ENCODE measurements at places on chromosomes 11 and 22. TPM values are rescaled to one million over a fixed set of nuclear protein-coding genes. Genes with fewer than 3 reads are reported as not detected.

Gene PATL1
- 24.9 TPM for total RNA-seq

Gene C11orf21
- total RNA-seq, result 3.9 TPM

Gene CST6
- total RNA-seq, result 1.2 TPM

Gene RASGRP2
- 32.0 TPM for total RNA-seq

Gene PIWIL4
- 1.6 TPM for total RNA-seq

Gene MS4A15
- total RNA-seq, result not detected

DNA sequence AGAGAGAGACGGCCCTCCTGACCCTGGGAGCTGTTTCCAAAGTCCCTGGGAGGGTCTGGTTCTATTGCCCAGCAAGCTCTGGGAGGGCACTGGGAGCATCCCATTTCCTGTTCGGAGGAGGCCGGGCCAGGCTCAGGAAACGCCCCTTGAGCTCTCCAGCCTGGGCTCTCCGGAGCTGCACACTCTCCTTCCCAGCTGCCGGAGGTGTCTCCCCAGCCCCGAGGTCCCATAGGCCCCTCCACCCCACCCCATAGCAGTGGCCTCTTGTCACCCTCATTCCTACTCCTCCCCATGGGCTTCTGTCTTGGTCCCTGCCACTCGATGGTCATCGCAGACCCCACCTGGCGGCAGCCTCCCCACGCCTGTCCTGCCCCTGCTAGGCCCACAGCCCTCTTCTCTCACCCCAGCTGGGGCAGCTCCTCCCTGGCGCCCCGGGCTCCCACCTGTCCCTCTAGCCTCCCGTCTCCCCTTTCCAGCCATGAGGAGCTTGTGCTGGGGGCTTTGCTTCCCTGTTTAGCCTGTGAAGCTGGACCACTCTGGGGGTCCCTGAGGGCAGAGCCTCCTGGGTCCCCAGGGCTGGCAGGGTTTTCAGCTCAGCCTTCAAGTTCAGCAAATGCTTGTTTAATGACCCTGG is 2.8 kb downstream of the TSPAN32 start:
- no peak for DNase-seq

DNA sequence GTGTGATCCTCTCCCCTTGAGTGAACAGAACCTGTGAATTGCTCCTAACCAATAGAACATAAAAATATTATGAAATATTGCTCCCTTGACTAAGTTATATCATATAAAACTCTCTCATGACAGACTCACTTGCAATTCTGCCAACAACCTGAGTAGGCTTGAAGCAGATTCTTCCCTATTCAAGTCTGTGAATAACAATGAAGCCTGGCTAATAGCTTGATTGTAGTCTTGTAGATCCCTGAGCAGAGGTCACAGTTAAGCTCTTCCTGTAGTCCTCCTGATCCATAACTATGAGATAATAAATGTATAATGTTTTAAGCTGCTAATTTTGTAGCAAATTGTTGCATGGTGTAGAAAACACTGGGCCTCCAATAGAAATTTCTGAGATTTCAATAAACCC is 540.1 kb upstream of the TENM4 start:
- no peak for DNase-seq

GRCh38 chr11:46759196-46759595 is 40.2 kb downstream of the F2 start:
- DNase-seq, result no peak

DNA sequence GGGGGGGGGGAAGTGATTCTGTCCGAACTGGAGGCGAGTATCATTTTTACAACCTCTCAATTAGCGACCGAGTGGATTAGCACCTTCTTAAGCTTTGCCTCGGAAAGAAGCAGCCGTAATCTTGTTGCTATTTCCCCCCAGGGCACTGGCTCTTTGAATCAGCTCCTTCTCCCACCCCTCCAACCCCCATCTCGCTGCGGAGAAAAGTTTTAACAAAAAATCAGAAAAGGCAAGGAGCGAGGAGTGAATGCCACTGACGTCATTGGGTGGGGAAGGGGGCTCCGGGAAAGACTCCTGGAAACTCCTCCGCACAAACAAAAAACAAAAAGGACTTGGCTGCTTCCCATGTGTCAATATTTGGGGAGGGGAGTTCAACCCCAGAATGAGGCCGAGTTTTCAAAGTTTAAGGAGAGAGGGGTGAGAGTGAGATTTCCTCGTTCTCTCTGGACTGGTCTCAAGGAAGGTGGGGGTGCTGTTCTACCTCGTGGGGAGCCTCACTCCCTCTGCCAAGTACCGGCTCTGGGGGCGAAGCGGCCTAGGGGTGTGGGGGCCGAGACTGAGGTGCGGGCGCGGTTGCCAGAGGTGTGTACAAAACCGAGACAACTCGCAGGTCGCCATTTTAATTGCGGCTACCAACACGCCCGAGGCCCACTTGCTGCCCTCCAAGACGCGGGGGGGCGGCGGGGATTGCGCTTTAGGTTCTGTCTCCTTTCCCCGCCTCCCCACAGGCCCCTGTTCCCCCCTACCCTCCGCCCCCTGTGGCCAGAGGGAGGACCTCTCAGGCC is 2.5 kb upstream of the PAX6 start:
- no peak for DNase-seq

- DNase-seq, result no peak
These were observed 23.5 kb upstream of the TIMP3 start for GRCh38 chr22:32777987-32778386.

DNA sequence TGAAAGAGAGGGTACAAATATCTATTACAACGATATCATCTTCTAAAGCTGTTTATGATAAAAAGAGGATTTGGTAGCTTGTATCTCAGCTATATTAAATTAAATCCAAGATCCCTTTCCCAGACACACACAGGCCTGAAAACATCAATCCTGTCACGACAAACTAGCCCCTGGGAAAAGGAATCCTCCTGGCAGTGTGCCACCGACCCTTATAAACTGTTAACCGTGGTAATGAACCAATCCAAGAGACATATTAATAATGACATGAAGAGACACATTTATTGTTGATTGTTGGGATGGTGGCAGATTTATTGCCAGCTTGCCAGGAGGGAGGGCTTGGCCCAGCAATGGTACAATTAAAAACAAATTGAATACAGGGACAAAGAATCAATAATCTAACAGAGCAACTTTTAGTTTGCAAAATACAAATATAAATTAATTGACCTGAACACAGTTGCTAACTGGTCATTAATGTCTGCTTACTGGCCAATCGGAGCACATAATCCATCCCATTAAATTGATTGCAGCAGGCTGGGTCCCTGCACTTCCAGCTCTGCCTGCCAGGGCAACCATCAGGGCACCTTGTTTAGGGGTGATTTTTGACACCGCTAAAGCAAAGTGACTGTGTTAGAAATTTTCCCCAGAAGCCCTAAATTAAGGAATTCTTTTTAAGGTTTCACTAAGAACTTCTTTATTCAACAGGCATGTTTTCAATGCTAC is 887.6 kb downstream of the OPCML start:
- no peak for DNase-seq

DNA sequence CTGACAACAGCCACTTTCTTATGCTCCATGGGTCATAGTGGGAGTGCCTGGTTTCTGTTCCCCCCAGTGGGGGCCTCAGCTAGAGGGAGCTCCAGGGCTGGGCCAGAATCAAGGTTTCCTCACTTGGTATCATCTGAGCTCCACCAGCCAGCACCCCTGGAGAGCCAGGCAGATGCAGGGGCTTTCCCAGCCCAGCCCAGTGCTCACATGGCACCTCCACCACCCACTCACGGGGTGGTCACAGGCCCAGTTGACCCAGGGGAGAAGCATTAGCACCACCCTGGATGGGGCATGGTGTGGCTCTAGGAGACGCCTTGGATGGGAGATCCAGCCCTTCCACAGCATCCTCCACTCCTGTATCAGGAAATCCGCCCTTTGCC is 24.1 kb upstream of the WNT7B start:
- no peak for DNase-seq

GRCh38 chr22:42368379-42369249 is 63.6 kb downstream of the NFAM1 start:
- DNase-seq, result peak; percentile 74

- DNase-seq, result no peak
These were observed 19.0 kb downstream of the CHST1 start for GRCh38 chr11:45646275-45646927.

GRCh38 chr22:35530700-35531099 is 9.9 kb upstream of the RASD2 start:
- no peak for DNase-seq

GRCh38 chr11:50155508-50155907 is 122.8 kb downstream of the OR4C45 start:
- DNase-seq, result no peak

GRCh38 chr22:41030891-41031290 is 61.5 kb upstream of the EP300 start:
- no peak for DNase-seq

DNA sequence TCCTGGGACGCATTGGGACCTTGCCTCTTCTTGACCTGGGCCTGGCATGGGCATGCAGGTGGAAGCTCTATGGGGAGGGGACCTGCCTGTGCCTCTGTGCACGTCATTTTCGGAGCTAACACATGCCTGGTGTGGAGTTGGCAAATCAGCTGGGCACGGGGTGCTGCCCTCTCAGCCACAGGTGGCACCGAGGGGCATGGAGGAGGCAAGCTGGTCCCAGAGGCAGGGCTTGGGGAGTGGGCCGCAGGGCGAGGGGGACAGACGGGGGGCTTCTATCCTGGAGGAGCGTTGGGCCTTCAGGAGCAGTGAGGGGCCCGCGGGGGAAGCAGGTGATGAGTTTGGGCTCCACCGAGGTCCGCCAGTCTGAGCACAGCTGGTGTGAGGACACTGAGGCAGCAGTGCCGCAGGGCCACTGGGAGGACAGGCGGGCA is 362.0 kb downstream of the TBC1D22A start:
- DNase-seq, result peak; percentile 33

DNA sequence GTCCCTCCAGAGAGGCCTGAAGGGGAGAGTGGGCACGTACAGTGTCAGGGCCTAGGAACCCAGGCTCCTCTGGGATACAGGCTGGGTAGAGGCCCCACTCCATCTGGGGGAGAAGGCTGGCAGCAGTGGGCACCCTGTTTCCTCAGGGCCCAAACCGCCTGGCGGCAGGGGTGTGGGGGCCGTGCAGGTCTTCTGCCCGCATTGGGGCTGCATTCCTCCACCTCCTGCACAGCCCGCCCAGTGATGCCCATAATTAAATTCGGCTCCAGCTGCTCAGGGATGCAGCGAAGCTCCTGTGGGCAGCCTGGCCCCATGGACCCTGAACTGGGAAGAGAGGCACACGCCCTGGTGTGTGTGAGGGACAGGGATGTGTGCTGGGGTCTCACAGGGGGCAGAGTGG is 35.4 kb downstream of the KCNQ1OT1 start:
- no peak for DNase-seq

- DNase-seq, result no peak
These were observed 48.3 kb upstream of the AMOTL1 start for GRCh38 chr11:94719876-94720275.

DNA sequence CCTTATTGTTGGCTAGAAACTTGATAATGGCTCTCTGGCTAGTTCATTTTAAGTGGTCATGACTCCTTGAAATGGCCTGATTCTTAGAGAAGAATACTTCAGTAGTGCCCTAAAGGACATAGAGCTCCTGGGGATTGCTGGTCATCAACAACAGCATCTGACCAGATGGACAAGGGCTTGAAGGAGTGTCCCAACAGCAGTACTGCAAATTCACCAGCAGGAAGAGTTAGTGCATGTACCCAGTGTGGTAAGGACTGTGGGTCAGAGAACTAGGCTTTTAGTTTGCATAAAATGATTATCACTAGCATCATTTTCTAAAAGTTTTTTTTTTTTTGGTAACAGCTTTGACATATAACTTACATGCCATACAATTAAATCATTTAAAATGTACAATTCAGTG is 39.5 kb upstream of the CUL5 start:
- DNase-seq, result no peak

DNA sequence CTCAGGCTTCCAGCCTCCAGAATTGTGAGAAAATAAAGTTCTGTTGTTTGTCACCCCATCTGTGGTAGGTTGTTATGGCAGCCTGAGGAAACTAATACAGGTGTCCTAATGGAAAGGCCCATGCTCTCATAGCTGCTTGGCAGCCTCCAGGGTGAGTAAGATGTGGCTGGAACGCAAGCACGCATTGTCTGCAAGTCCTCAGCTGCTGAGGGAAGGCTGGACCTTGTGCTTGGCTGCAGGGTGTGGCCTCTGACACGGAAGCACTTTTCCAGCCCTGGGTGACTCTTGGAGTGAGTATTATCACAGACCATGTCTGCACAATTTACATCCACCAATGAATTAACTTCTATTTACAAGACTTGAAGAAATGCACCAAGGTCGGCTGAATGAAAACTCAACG is 44.4 kb upstream of the BARX2 start:
- no peak for DNase-seq

- DNase-seq, result no peak
These were observed 6.0 kb downstream of the VSIG2 start for GRCh38 chr11:124745835-124746620.

DNA sequence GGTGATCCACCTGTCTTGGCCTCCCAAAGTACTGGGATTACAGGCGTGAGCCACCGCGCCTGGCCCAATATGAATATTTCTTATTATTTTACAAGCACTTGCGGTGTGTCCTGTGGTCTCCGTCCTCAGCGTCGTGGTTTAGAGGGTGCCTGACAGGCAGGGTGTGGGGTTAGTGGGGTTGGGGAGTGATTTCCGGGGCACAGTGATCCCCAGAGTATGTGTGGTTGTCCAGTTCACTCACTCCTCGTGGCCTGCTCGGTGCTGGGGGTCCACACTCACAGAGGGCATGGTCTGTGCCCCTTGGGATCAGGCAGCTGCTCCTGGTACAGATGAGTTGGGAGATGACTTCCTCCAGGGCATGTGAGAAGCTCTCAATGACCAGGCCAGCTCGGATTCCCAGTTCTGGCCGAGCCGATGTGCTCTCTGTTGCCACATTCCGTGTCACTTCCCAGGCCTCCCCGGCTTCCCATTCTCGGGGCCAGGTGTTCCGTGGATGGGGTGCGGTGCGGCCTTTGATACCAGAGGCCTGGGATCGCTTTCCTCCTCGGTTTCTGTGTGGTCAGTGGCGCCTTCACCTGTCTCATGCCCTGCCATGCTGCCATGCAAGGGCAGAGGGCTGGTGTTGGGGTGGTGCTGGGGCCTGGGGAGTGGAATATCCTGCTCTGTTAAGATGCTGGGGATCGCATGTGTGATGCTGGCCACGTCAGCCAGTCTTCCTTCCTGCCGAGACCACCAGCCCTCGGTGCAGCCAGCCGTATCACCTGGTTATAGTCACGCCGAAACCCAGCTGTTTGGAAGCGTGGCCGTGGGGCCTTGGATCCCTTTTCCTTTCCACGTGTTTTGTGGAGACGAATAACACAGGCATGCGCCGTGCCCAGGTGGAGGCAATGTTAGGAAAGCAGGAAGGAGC is 39.6 kb downstream of the PARVB start:
- DNase-seq, result peak; percentile 51

- DNase-seq, result no peak
These were observed 114.9 kb upstream of the ALX4 start for GRCh38 chr11:44424841-44425240.

Measured in right cardiac atrium (tissue), 5 donors.